Endothelial cell of coronary artery (primary cell): ENCODE measurements at places on chromosomes 2 and 18. TPM values are rescaled to one million over a fixed set of nuclear protein-coding genes. Genes with fewer than 3 reads are reported as not detected.

ANKRD29 gene
- 0.27 and 0.85 TPM in 2 replicates for total RNA-seq

UGT1A9 gene
- total RNA-seq = not detected in 2 replicates

CACNB4 gene
- 0.18 and 0.28 TPM in 2 replicates for total RNA-seq

FEV gene
- total RNA-seq = not detected in 2 replicates

ARHGAP15 gene
- total RNA-seq = not detected in 2 replicates

EN1 gene
- not detected in 2 replicates for total RNA-seq

RNF125 gene
- total RNA-seq = 0.09 and 0.54 TPM in 2 replicates

LMAN1 gene
- 110 and 147 TPM in 2 replicates for total RNA-seq

ANKRD30B gene
- total RNA-seq = not detected in 2 replicates

CLEC4F gene
- under 0.01 TPM in 1 of 2 replicates, not detected in the other for total RNA-seq

GRP gene
- not detected in 2 replicates for total RNA-seq

PAX8 gene
- total RNA-seq = 0.28 TPM in 1 of 2 replicates, not detected in the other

FAM161A gene
- total RNA-seq = 1.4 and 2.1 TPM in 2 replicates

GGCX gene
- total RNA-seq = 28.2 and 31.2 TPM in 2 replicates

GKN1 gene
- total RNA-seq = not detected in 2 replicates

NEB gene
- total RNA-seq = 0.19 and 0.45 TPM in 2 replicates

GAREM1 gene
- total RNA-seq = 0.36 and 1.9 TPM in 2 replicates

CFAP53 gene
- 0.18 and 0.28 TPM in 2 replicates for total RNA-seq

IL1R2 gene
- total RNA-seq = 0.19 TPM in 1 of 2 replicates, not detected in the other

ATP8B1 gene
- total RNA-seq = 67.1 and 67.3 TPM in 2 replicates

PSD4 gene
- total RNA-seq = 0.18 and 0.66 TPM in 2 replicates

CYP26B1 gene
- 0.63 and 1.3 TPM in 2 replicates for total RNA-seq

CCDC148 gene
- 0.09 and 0.18 TPM in 2 replicates for total RNA-seq

TBC1D8 gene
- total RNA-seq = 27.8 and 30.9 TPM in 2 replicates

RMDN2 gene
- total RNA-seq = 2.2 and 2.4 TPM in 2 replicates

TMEM17 gene
- 0.47 and 1.4 TPM in 2 replicates for total RNA-seq

PLCD4 gene
- total RNA-seq = 0.85 and 1.6 TPM in 2 replicates

KLHL29 gene
- 2.8 and 6.3 TPM in 2 replicates for total RNA-seq

TRIB2 gene
- 13.9 and 20.6 TPM in 2 replicates for total RNA-seq

MC2R gene
- total RNA-seq = not detected in 2 replicates

PTPRN gene
- not detected in 2 replicates for total RNA-seq

SPATA3 gene
- total RNA-seq = not detected in 2 replicates

TEX44 gene
- total RNA-seq = not detected in 2 replicates

GAD1 gene
- total RNA-seq = 0.18 and 0.38 TPM in 2 replicates

COPS7B gene
- total RNA-seq = 14.9 and 18.4 TPM in 2 replicates

RGPD3 gene
- 0.09 and 0.19 TPM in 2 replicates for total RNA-seq

CHRNG gene
- not detected in 2 replicates for total RNA-seq

PCARE gene
- under 0.01 TPM in 1 of 2 replicates, not detected in the other for total RNA-seq

GLI2 gene
- total RNA-seq = under 0.01 and 0.38 TPM in 2 replicates

TP53I3 gene
- 49.7 and 104 TPM in 2 replicates for total RNA-seq

ASB18 gene
- total RNA-seq = not detected in 2 replicates
